Panc1 (cell line): ENCODE measurements at places on chromosomes 2 and 18. TPM values are rescaled to one million over a fixed set of nuclear protein-coding genes. Genes with fewer than 3 reads are reported as not detected.

Gene EEF1B2
- total RNA-seq = 523 TPM

Gene REG1B
- 2.0 TPM for total RNA-seq

Gene COL3A1
- 6.9 TPM for total RNA-seq

Gene B3GNT7
- 83.3 TPM for total RNA-seq

Gene DSG1
- total RNA-seq = not detected

Gene ALKAL2
- not detected for total RNA-seq

Gene MYO5B
- total RNA-seq = 0.31 TPM

Gene FAM237A
- total RNA-seq = not detected

Gene ITGB6
- total RNA-seq = 0.08 TPM

Gene SKOR2
- not detected for total RNA-seq

Gene NEUROD1
- total RNA-seq = not detected

Gene CFAP65
- 0.33 TPM for total RNA-seq

Gene CCDC85A
- 0.05 TPM for total RNA-seq

DNA sequence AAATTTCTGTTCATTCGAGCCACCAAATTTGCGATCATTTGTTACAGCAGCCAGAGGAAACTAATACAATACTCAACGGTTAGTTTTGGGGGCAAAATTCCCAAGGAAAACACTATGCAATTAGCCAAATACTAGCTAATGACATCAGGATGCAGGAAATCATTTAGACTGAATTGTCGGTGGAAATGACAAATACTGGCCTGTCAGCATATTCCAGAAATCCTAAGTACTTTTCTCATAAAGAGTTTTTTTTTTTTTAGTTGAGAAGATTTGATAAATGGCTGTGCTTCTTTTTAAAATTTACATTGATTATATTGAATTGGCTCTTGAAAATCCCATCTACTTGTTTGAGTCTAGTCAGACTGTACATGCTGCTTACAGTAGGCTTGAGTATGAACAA lies 410.1 kb downstream of the SUCLG1 start:
- DNase-seq = no peak
- H3K27ac ChIP-seq = no peak overlapping the region
- no peaks in the 10 kb centered on the region for H3K4me1 ChIP-seq
- no peaks in the 10 kb centered on the region for H3K36me3 ChIP-seq

DNA sequence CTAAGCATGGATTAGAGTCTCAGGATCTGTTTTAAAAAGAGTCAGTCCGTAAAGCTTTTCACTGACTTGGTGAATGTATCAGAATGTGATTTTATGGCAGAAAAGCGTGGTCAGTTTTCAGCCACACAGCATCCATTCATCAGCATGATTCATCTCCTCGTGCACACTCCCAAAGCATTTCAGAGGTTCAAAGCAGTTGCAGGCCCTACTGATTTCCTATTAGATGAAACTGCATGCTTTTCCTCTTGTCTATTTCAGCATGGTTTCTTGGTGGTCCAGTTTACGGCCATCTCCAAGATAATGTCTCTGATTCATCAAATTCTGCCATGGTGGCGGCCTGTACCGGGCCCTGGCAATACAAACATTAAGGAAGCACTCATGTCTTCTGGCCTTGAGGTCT lies 4.8 kb upstream of the PARD6G start:
- no peaks in the 10 kb centered on the region for H3K36me3 ChIP-seq
- H3K4me3 ChIP-seq = no peak overlapping the region
- H3K27me3 ChIP-seq = no peaks in the 10 kb centered on the region; the same call in 1 of the 2 replicates

DNA sequence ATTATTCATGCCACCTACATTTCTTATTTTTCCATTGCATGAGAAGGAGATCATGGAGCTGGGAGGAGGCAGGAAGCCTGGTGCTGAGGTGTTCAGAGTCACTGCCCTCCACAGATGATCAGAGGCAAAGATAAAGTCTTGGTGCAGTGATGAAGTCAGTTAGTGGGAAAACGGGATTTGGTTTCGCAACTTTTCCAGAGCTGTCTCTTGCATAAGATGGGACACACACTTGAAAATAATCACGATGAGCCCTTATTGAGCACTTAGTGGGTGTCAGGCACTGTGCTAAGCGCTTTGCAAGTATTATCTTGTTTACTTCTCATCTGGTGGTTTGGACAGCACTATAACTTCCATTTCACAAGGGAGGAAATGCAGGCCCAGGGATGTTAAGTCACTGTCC lies 222.1 kb upstream of the SMAD2 start:
- H3K4me3 ChIP-seq = no peak overlapping the region
- no peak overlapping the region for H3K27ac ChIP-seq
- H3K36me3 ChIP-seq = no peaks in the 10 kb centered on the region
- H3K27me3 ChIP-seq = no peaks in the 10 kb centered on the region
- H3K4me1 ChIP-seq = no peaks in the 10 kb centered on the region
- no peak for DNase-seq

DNA sequence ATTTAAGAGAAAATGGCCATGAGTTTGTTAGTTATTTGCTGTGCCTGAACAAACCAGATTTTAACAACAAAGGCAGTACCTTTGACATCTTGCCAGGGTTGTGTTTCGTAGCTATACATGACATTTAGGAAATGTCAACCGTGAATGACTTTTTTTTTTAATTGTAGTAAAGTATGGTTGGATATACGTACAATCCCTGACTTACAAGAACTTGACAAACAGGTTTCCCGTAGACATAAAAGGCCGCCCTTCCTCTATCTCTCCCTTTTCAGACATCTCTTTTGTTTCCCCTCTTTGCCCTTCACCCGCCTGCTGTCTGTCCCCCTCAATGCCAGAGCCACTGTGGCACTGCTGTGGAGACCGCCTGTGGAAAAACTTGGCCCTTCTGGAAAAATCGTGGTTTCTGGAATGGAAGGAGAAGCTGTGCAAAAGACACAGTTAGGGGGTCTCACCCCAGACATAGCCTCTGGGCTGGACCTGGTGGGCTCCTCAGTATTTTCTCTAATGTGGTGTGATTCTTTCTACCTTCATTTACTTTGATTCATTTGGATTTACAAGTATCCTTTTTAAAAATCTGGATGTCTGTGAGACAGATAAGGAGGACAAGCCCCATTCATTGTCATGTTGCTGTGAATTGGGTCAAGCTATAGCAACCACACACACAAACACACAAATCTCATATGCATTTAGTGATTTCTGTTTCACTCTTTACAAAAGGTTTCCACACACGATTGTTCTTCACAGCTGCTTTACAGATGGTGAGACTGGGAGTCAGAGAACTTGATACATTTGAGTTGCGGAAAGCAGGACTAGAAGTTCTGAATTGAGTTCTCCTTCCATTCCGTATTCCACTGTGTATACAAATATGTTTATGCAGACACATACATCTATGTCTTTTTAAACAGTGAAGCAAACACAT lies 48.6 kb downstream of the SPATS2L start:
- H3K4me3 ChIP-seq = no peak overlapping the region
- DNase-seq = no peak
- no peaks in the 10 kb centered on the region for H3K27me3 ChIP-seq
- peak overlapping the region; percentile 70 for H3K27ac ChIP-seq
- no peaks in the 10 kb centered on the region; the same call in 1 of the 2 replicates for H3K36me3 ChIP-seq

GRCh38 chr2:82278416-82278815 lies 1973.9 kb upstream of the LRRTM1 start:
- no peaks in the 10 kb centered on the region for H3K36me3 ChIP-seq
- no peaks in the 10 kb centered on the region for H3K4me1 ChIP-seq
- DNase-seq = no peak
- H3K27me3 ChIP-seq = no peaks in the 10 kb centered on the region
- H3K27ac ChIP-seq = no peak overlapping the region

- H3K4me3 ChIP-seq = no peak overlapping the region
- H3K4me1 ChIP-seq = no peaks in the 10 kb centered on the region
- H3K27me3 ChIP-seq = no peaks in the 10 kb centered on the region
- no peaks in the 10 kb centered on the region for H3K36me3 ChIP-seq
Measured at GRCh38 chr2:191226196-191226595, 19.0 kb upstream of the MYO1B start.

- H3K36me3 ChIP-seq = no peaks in the 10 kb centered on the region
- DNase-seq = no peak
- H3K27me3 ChIP-seq = no peaks in the 10 kb centered on the region
- H3K27ac ChIP-seq = no peak overlapping the region
- peaks cover 1% of the 10 kb centered on the region for H3K4me1 ChIP-seq
Measured at GRCh38 chr2:1995987-1996386, 251.7 kb upstream of the PXDN start.

DNA sequence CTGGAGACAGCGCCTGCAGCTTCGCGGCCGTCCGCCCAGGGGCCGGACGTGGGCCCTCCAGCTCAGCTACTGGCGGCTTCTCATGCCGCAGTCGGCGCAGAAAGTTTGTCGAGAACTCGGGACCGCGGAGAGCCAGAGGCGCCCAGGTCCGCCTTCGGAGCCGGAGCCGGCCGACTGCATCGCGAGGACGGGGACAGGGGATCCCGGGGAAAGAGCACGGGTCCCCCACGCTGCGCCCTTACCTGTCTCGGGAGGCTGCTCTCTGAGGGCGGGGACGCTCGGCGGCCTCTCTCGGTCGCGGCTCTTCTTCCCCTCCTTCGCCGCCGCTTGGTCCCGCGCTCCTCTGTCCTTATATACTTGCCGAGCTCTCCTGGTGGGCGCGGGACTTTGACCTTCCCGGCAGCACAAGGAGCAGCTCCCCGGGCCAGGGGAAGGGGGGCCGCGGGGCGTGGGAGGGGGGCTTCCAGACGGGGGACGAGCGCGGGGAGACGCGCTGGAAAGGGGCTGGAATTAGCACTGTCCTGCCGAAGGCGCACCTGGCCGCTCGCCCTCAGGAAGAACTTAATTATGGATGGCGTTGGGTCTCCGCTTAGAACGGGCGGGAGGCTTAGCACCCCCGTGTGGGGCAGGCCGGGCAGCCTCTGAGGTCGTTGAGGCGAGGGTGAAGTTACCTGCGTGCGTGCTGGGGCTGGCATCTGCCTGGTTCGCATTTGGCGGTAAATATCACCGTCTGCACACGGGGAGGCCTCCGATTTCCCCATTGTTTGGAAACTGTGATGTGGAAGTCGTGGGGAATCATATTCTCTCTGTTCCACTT lies at the start of gene POMC:
TSS of gene POMC (minus strand) at position 325 of the 817 bp plus-strand sequence. CDS start 3,808 bp downstream, outside the sequence.
- H3K27ac ChIP-seq = no peak within 1 kb of the TSS
- peaks cover 25% of the 10 kb centered on the region for H3K27me3 ChIP-seq
- no peak for DNase-seq

GRCh38 chr2:3254442-3254941 lies 123.1 kb downstream of the EIPR1 start:
- no peaks in the 10 kb centered on the region for H3K36me3 ChIP-seq
- no peaks in the 10 kb centered on the region for H3K4me1 ChIP-seq
- H3K27ac ChIP-seq = no peak overlapping the region
- no peaks in the 10 kb centered on the region for H3K27me3 ChIP-seq
- DNase-seq = no peak
- no peak overlapping the region for H3K4me3 ChIP-seq

DNA sequence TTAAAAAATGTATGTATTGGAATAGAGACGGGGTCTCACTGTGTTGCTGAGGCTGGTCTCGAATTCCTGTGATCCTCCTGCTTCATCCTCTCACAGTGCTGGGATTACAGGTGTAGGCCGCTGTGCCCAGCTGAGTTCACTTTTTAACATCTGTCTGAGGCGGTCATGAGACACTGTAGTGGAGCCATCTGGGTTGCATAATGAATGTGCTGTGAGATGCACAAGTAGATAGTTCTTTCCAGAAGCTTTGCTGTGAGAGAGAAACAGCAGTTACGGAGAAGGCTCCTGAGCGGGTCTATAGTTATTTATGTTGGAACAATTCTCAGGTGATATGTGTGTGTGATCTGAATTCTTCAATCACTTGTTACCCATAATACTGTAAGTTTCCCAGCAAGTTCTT lies 3.1 kb downstream of the RMC1 start:
- H3K27me3 ChIP-seq = no peaks in the 10 kb centered on the region
- H3K4me1 ChIP-seq = peaks cover 15% of the 10 kb centered on the region
- H3K27ac ChIP-seq = no peak overlapping the region
- no peaks in the 10 kb centered on the region; the same call in 1 of the 2 replicates for H3K36me3 ChIP-seq
- no peak overlapping the region for H3K4me3 ChIP-seq

DNA sequence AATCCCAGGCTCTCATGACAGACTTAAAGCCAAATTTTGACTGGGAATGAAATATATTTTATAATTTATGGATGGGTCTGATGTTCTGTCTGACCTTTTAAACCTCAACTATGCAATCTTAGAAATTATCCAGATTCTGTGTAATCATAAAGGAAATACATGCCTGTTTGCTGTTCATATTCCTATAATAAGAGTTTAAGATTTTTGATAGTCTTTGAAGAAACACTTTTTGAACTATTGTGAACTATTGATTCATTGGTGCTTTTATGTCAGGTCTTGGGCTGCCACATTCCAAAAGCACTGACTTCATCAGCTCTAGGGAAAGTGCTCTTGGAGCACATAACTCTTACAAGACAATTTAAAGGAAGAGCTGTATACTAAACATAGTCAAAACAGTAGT lies 64.2 kb downstream of the CCDC150 start:
- H3K27ac ChIP-seq = no peak overlapping the region
- H3K27me3 ChIP-seq = no peaks in the 10 kb centered on the region
- H3K36me3 ChIP-seq = no peaks in the 10 kb centered on the region
- DNase-seq = no peak

GRCh38 chr2:172412984-172413492 lies 14.3 kb upstream of the ITGA6 start:
- H3K4me1 ChIP-seq = no peaks in the 10 kb centered on the region
- H3K27me3 ChIP-seq = peaks cover 3% of the 10 kb centered on the region
- no peak overlapping the region for H3K27ac ChIP-seq
- no peak overlapping the region for H3K4me3 ChIP-seq

- no peaks in the 10 kb centered on the region for H3K27me3 ChIP-seq
- H3K27ac ChIP-seq = no peak overlapping the region
- H3K4me1 ChIP-seq = peaks cover 3% of the 10 kb centered on the region; the same call in 1 of the 2 replicates
- H3K36me3 ChIP-seq = no peaks in the 10 kb centered on the region
Measured at GRCh38 chr2:101775636-101776035, 78.1 kb downstream of the MAP4K4 start.

DNA sequence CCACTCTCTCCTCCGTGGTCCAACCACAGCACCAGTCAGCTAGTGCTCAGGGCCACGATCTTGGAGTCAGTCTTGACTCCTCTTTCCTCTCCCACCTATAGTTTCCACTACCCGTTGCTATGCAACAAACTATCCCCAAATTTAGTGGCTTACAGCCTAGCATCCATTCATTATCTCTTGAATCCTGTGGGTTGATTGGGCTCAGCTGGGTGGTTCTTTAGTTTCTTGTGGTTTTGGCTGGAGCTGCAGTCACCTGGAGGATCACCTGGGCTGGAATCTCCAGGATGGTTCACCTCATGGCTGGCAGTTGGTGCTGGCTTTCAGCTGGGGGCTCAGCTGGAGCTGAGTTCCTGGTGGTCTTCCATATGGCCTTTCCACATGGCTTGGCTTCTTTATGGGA lies 149.9 kb downstream of the ASB1 start:
- no peak for DNase-seq
- H3K27ac ChIP-seq = no peak overlapping the region
- no peak overlapping the region for H3K4me3 ChIP-seq
- no peaks in the 10 kb centered on the region for H3K4me1 ChIP-seq
